ENCODE measurements at places on chromosomes 7 and 10. TPM values are rescaled to one million over a fixed set of nuclear protein-coding genes. Genes with fewer than 3 reads are reported as not detected.

Gene RTKN2
- total RNA-seq, result 10.1 TPM

GRCh38 chr10:29243750-29244149, 45.1 kb upstream of the LYZL1 start:
- no peak for DNase-seq

GRCh38 chr7:16436306-16436705, 15.0 kb upstream of the CRPPA start:
- DNase-seq, result no peak

Gene PON1
- not detected for total RNA-seq

Gene EVX1
- not detected for total RNA-seq

GRCh38 chr7:112946350-112946749, 140.3 kb downstream of the GPR85 start:
- no peak for DNase-seq

DNA sequence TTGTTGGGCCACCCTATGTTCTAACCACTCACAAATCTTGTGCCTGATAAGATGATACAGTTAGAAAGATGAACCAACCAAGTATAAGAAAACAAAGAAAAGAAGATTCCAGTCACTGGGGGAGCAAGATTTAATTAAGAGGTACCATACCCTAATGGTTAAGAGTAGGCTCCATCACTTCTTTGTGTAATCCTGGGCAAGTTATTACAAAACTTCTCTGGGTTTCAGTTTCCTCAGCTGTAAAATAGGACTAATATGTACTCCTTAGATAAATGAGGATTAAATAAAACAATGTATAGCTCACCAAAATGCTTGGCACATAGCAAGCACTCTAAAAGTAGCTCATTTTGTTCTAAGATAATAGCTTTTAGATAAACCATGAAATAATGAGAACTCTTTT, 58.5 kb downstream of the ATAD1 start:
- no peak for DNase-seq

DNA sequence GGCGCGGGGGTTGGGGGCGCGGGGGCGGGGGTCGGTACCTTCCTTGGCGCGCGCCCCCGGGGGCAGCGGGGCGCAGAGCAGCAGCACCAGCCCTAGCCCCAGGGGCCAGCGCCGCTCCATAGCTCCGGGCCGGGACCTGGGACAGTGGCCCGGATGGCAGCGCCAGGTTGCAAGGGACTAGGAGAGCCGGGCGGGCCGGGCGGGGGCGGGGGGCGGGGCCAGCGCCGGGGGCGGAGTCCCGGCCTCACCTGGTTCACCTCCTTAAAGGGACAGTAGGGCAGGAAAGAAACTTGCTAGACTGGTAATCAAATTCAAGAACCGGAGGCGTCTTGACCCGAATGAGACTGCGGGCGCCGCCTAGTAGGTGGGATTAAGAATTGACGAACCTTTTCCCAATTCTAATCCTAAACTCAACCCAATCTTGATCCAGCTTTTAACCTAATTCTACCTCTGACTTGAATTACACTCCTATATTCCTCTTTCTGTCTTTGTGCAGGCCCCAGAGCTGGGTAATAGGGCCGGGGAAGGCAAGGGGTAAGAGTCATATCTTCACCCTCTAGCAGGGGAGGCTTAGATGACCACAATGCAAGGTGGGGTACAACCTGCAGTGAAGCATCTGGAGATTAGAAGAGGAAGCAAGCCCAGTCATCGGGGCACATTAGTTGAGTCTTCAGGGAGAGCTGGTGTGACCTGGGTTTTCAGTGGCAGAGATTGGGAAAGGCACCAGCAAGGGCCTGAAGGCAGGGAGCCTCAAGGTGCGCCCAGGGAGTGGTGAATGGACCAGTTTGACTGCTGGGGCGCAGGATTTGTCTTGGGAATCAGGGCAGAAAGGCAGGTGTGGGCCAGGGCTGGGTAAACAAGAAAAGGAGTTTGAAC, at the start of gene EPHA1:
Gene EPHA1 (minus strand): TSS at position 171 of the 876 bp plus-strand sequence. CDS start 51 bp downstream, at position 120.
- no peak for DNase-seq

Gene ANKRD22
- total RNA-seq, result 43.5 TPM

Gene SCIN
- total RNA-seq, result 19.5 TPM

Gene SAP25
- 1.8 TPM for total RNA-seq

GRCh38 chr7:4138866-4139265, 543.2 kb upstream of the FOXK1 start:
- no peak for DNase-seq

- no peak for DNase-seq
Observed at GRCh38 chr7:114819616-114820362, 102.1 kb upstream of the MDFIC start.

- DNase-seq, result no peak
Observed at GRCh38 chr7:10412422-10413019, 561.2 kb upstream of the PHF14 start.

- DNase-seq, result no peak
Observed at GRCh38 chr7:116095396-116095795, 64.8 kb upstream of the TFEC start.

GRCh38 chr10:31586723-31587638, 268.0 kb downstream of the ZEB1 start:
- no peak for DNase-seq

- DNase-seq, result no peak
Observed at GRCh38 chr10:129020651-129021330, 446.2 kb upstream of the MGMT start.

GRCh38 chr10:32970910-32971309, 12.9 kb upstream of the ITGB1 start:
- DNase-seq, result no peak

GRCh38 chr10:11522821-11523245, 88.6 kb downstream of the USP6NL start:
- DNase-seq, result no peak

DNA sequence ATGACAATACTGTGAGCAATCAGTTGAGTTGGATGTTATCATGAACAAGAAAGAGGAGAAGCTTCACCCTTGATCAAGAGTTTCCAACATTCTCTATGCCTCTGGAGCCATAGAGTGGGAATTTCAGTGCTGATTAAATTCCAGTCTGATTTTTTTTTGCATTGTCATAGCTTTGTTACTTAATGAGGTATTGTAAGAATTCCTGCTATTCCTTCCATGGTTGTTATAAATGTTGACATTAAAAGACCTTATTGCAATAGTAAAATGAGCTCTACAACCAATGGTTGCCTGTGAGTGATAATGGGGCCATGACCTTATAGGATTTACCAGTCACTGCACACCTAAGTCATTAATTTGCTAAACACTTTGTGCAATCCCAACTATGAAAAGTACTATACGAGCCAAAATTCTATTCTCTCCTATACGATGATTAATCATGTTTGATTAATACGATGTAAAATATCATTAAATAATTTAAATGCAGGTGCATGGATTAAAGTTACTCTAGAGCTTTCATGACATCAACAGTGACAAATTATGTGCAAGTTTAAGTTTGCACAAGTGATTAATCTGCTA, 353.2 kb upstream of the KLF6 start:
- no peak for DNase-seq

- DNase-seq, result no peak
Observed at GRCh38 chr7:100575206-100575631, 1.5 kb upstream of the SAP25 start.

GRCh38 chr10:75108684-75109458, 2.6 kb upstream of the SAMD8 start:
- no peak for DNase-seq

Gene AGR3
- 3.4 TPM for total RNA-seq

DNA sequence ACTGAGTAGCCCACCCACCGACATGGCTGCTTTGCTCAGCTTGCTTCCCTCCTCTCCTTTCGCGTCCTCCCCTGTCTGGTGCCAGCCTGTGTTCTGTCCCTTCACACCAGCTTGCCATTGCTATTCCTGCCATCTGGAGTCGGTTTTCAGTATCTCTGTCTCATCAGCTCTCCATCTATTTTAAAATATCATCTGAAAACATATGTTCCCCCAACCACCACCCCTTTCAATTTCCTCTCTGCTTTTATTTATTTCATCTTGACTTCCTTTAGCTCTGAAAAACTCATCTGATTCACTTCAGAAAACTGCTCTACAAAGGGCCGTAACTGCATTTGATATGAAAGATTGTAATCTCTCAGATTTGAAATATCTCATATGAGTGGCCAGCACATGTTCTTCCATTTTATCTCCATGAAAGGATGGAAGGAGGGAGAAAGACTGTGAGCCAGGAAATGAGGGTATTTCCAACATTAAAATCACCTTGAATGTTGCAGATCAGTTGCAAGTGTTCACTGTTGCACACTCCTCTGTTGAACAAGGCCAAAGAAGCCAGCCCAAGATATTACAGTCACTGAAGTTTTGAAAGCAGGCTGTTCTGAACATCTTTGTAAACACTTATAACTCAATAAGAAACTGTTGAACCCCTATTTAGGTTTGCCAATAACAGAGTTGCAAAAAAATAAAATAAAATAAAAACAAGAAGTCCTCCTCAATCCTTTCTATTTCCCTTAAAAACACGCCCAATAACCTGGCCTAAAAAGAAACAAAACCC, 202.4 kb upstream of the NEBL start:
- no peak for DNase-seq

Gene NKX2-3
- total RNA-seq, result 0.19 TPM

- DNase-seq, result no peak
Observed at GRCh38 chr10:27636816-27637215, 108.8 kb downstream of the MKX start.

Gene NUTM2B
- total RNA-seq, result not detected

Gene CLDN12
- total RNA-seq, result 24.3 TPM

Gene SUGCT
- 7.1 TPM for total RNA-seq

GRCh38 chr7:50265968-50266634, 38.4 kb upstream of the IKZF1 start:
- DNase-seq, result no peak

Gene PTPN20
- 5.5 TPM for total RNA-seq

DNA sequence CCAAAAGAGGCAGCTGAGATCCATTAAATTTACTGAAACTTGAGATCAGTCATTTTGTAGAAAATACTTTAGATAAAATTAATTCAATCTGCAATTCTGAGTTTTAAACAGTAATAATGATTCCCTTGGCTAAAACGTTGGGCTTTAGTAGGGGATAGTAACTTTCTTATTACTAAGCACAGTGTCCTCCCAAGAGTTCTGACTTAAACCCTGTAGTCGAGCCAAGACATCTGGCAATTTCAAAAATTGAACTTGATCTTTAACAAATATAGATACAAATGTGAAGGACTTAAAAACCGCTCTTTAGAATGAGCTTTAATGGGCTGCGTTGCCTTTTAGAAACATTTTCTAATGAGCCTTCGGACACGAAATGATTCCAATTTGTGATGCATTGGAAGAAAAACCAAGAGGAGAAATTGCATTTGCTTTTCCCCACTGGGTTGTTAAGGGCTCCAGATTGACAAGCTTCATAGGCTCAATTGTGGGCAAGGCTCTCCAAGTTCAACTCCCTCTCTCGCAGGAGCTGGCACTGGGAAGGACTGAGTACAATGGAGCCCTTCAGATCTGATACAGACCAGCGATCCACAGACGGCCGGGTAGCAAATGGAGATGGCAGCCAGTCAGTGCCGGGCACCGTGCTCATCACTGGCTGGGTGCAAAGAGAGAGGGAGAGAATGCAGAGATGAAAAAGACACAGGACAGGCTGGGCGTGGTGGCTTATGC, 921.3 kb upstream of the AUTS2 start:
- DNase-seq, result no peak

Gene KCNH2
- 0.91 TPM for total RNA-seq

GRCh38 chr7:44697136-44698045, 51.3 kb upstream of the ZMIZ2 start:
- no peak for DNase-seq

GRCh38 chr7:155893664-155894063, 81.4 kb upstream of the SHH start:
- no peak for DNase-seq

GRCh38 chr10:6513476-6513875, 66.6 kb downstream of the PRKCQ start:
- DNase-seq, result no peak

DNA sequence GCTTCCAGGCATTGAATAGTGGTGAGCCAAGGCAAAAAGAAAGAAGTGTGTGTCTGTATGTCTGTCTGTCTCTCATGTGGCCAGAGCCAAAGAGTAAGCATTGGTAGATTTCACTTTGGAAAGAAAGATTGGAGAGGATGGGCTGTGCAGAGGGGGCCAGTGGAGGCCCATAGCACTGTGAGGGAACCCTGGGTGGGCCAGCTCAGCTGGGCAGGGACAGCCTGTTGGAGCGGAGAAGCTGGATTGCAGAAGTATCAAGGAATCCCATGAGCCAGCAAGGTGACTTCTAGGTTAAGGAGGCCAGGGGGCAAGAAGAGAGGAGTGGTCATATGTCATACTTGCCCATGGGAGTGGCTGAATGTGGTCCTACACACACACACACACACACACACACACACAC, 1.5 kb upstream of the GRID1 start:
- DNase-seq, result no peak

Gene INHBA
- total RNA-seq, result not detected

Gene CAMK1D
- total RNA-seq, result 8.9 TPM

GRCh38 chr10:20874261-20874660, 22.9 kb downstream of the NEBL start:
- no peak for DNase-seq

Gene AZGP1
- 2.0 TPM for total RNA-seq

Gene HNRNPF
- total RNA-seq, result 229 TPM

Gene PPP1R17
- total RNA-seq, result not detected

- DNase-seq, result no peak
Observed at GRCh38 chr10:88392222-88392621, 190.9 kb downstream of the RNLS start.
